ENCODE measurements at places on chromosomes 3 and 15.
A peak's percentile ranks its signal among the peaks of the same experiment; 100 is the strongest.

GRCh38 chr3:43581343-43581742, 40.5 kb downstream of the ANO10 start:
- DNase-seq = no peak

DNA sequence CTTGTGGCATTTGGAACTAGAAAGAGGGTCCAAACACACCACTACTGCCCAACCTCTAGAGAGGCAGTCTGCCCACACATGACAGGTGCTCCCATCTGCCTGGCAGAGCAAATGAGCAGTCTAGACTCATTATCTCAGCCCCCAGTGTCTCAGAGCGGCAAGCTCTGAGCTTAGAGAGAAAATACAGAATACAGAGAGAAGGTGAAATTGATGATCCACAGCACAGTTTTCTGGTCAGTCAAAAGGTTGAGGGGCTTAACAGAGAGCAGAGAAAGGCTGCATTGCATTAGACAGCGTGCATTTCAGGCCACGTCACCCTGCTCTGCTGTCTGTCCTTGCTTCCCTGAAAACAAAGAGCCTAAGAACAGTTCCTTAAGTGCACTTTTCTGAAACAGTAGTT, 135.1 kb downstream of the KCNMB2 start:
- DNase-seq = no peak

GRCh38 chr3:174223042-174223441, 636.1 kb upstream of the NAALADL2 start:
- no peak for DNase-seq

GRCh38 chr3:194308601-194309449, 42.3 kb downstream of the CPN2 start:
- DNase-seq = no peak

GRCh38 chr3:123815981-123816380, 68.2 kb downstream of the MYLK start:
- DNase-seq = no peak

- DNase-seq = no peak
These were observed at the start of gene TMEM202 for GRCh38 chr15:72397796-72398588. TMEM202 (plus strand) TSS chr15:72398305; CDS start chr15:72398327, 22 bp downstream.

- no peak for DNase-seq
These were observed 111.0 kb downstream of the LRRK1 start for GRCh38 chr15:101029971-101030661.

DNA sequence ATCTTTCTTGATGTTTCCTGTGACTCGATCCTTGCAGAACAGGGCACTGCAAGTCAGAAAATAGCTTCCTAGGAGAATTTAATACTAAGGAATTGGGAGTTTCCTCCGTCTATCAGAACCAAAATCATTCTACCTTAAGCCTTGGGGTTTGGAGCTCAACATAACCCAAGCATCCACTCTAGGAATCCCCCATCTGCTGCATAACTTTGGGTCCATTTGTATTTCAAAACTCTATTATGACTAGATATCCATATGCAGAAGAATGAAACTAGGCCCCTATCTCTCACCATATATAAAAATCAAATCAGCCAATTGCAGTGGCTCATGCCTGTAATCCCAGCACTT, 61.7 kb upstream of the AKAP13 start:
- DNase-seq = no peak

- DNase-seq = no peak
These were observed 120.7 kb downstream of the ANP32A start for GRCh38 chr15:68699881-68700454.

GRCh38 chr15:52551762-52552161, 17.1 kb downstream of the ARPP19 start:
- no peak for DNase-seq

DNA sequence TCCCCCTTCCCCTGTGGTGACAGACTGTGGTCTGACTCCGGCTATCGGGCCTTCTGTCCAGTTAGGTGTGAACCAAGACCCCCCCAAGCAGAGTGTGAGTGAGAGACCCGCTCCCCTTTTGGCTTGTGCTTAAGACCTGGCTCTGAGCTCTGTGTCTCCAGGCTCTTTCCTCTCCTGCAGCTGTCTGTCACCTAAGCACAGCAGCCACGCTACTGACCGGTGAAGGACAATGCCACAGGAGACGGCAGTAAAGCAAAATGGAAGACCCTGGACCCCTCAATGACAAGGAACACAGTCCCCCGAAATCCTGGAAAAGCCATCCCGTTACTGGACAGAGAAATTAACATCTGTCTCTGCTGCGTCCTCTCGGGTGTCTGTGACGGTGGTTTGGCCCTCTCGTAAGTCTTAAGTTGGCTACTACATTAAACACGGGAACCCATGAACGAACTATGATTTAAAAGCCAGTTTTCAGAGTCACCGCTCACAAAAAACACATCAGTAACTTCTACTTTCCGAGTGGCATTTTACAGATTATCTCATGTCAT, 53.7 kb downstream of the CHSY1 start:
- DNase-seq = no peak

DNA sequence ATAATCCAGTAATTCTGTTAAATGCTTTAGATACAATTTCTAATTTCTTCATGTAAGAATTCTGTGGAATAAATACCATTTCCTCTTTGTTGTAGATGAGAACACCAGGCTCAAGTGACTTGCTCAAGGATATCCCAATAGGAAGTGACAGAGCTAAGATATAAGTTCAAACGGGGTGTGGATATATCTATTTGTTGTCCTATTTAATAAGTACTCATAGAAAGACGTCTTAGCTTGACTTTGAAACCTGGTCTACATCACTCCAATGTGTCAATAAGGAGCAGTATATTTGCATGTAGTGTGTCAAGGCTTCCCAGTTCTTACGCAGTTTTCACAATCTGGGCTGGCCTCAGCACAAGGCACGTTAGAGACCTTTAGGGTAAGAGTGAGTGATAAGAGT, 4.7 kb upstream of the GCSAM start:
- DNase-seq = no peak

DNA sequence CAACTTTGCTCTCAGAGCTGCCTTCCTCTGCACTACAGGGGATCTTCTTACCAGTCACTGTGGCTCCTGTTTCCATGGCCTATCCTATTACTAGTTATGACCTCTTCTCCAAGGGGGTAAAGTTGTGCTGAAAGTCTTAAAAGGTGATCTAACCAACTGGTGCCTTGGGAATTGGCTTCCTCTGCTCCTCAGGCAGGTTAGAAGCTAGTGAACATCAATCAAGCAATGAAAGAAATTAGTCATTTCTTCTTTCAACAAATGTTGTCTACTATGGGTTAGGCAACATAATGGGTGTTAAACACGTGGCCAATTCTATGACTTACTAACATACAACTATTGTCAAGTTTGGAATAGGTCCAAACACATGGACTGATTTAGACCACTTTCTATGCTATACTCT, 571.4 kb upstream of the NAALADL2 start:
- no peak for DNase-seq

DNA sequence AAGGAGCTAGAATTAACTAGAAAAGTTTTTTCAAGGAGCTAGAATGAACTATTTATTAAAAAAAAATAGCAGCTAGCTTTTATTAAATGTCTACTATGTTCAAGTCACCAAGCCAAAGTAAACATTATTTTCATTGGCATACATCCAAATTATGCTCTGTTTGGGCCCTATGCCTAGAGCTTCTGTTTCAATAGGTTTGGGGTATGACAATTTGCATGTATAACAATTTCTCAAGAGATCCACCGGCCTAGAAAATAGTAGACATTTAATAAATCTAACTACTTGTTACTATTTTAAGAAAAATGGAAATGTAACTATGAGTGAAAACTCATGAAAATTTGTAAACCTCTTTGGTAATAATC, 8.0 kb downstream of the GABRR3 start:
- DNase-seq = no peak

GRCh38 chr3:41893977-41894376, 67.9 kb downstream of the ULK4 start:
- DNase-seq = no peak

- no peak for DNase-seq
These were observed 8.4 kb downstream of the TBC1D21 start for GRCh38 chr15:73881579-73882320.

DNA sequence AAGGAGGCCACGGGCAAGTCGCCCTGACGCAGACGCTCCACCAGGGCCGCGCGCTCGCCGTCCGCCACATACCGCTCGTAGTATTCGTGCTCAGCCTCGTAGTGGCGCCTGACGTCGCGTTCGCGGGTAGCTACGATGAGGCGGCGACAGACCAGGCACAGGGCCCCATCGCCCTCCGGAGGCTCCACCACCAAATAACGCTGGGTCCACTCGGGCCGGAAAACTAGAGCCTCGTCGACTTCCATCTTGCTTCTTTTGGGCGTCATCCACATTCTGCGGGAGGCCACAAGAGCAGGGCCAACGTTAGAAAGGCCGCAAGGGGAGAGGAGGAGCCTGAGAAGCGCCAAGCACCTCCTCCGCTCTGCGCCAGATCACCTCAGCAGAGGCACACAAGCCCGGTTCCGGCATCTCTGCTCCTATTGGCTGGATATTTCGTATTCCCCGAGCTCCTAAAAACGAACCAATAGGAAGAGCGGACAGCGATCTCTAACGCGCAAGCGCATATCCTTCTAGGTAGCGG, at the start of gene EPM2AIP1:
EPM2AIP1 (minus strand) TSS at position 326 of the 520 bp plus-strand sequence; CDS start at position 272, 54 bp downstream.
- DNase-seq = peak; percentile 78

GRCh38 chr3:121759541-121760202, 10.1 kb upstream of the GOLGB1 start:
- no peak for DNase-seq

GRCh38 chr3:32290619-32291018, 52.1 kb downstream of the CMTM8 start:
- no peak for DNase-seq

- no peak for DNase-seq
These were observed 225.7 kb upstream of the PPP2R3A start for GRCh38 chr3:135739779-135740178.

DNA sequence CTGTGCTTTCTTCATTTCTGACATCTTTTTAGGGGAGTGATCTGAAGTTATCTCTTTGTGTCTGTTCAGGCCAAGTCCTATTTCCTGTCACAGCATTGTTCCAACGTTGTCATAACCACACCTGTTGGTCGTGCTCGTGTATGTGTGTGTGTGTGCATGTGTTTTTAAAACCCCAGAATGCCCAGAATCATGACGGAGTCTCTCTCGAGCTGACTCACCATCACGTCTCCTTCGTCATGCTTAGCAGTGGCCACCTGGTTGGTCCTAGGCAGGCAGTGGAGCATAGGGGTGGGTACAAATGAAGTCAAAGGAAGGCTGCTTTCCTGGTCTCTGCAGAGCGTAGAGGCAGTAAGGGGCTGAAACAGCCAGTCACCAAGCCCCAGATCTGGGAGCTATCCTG, 126.8 kb upstream of the ABHD17C start:
- no peak for DNase-seq

GRCh38 chr15:31476866-31477265, 150.2 kb downstream of the KLF13 start:
- DNase-seq = no peak

DNA sequence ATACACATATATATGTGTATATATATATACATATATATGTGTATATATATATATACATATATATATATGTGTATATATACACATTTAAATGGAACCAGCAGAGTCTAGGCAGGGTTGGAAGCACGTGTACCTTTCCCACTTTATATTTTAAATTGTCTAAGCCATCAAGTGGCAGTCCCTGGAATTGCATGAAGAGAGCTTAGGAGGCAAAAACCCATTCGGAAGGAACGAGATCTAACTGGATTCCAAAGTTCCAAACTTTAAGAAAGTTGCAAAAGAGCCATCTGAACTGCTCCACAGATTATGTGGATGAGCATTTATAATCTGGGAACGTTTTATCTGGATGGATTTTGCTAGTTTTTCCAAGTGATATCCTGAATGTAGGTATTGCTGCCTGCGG, 186.5 kb downstream of the FOXP1 start:
- DNase-seq = no peak

- DNase-seq = no peak
These were observed 17.1 kb downstream of the MAGEF1 start for GRCh38 chr3:184694716-184695115.

GRCh38 chr3:184523825-184524615, 37.6 kb upstream of the EPHB3 start:
- no peak for DNase-seq

GRCh38 chr3:16064642-16065414, 109.7 kb upstream of the GALNT15 start:
- no peak for DNase-seq

DNA sequence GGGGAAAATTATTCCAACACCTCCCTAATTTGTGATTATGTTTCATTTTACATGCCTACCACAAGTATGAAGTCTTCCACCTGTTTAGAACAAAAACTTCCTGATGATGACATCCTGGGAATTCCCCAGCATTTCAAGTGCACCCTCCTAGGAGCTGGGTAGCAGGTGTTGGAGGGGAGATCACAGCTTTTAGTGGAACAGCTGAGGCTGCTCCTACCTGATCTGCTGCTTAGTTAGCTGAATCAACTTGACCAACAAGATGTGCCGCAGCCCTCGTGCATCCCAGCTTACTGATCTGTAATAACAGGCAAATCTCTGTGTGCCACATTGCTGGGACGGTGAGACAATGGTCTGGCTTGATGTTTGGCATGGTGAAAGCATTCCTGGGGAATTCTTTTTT, 29.7 kb downstream of the TRAK1 start:
- no peak for DNase-seq

GRCh38 chr3:9377981-9378380, 15.1 kb downstream of the THUMPD3 start:
- DNase-seq = no peak

DNA sequence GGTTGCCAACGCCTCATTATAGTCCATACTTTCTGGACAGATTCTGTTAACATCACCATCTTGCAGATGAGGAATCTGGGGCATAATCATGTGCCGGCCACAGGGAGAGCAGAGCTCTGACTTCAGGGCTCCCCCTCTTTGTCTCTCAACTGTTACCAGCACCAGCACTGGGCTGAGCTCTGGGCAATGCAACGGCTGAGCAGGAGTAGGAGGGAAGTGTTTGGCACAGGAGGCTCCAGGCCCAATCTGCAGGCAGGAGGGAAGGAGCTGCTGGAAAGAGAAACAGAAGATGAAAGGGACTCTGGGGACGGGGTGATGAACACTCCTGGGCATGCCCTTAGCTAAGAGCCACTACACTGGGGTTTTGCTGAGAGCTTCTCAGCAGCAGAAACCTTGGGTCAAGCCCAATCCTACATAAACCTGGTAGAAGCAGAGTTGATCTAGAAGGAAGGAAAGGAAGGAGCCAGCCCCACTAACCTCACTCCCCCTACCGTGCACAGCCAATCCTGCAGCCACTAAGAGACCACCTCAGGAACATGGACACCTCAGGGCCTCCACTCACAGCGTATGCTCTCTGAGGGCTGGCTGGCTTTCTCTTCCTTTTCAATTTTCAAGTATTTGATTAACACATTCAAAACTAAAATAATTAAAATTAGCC, 73.1 kb upstream of the SPATA12 start:
- no peak for DNase-seq

- no peak for DNase-seq
These were observed 167.2 kb upstream of the TSC22D2 start for GRCh38 chr3:150240891-150241290.

DNA sequence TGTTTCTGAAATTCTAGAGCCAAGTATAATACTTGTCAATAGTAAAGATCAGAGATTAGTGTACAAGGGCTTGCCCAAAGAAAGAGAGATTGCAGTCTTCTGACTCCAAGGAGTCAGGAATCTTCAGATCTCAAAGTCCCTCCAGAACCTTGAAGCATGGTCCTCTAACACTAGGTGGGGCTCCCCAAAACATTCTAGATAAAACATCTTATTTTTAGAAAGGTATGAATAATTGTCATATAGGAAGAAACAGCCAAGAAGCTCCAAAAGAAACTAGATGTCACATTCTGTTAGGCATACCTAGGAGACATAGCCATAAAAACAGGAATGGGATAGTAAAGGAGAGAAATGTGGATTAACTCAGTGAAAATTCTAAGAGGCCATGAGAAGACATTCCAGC, 10.7 kb downstream of the MUC13 start:
- no peak for DNase-seq

All from GM12892 (cell line).